ENCODE measurements at places on chromosomes 1 and 21.

GRCh38 chr1:106956721-106957120, 99.8 kb upstream of the PRMT6 start:
- no peak for DNase-seq

DNA sequence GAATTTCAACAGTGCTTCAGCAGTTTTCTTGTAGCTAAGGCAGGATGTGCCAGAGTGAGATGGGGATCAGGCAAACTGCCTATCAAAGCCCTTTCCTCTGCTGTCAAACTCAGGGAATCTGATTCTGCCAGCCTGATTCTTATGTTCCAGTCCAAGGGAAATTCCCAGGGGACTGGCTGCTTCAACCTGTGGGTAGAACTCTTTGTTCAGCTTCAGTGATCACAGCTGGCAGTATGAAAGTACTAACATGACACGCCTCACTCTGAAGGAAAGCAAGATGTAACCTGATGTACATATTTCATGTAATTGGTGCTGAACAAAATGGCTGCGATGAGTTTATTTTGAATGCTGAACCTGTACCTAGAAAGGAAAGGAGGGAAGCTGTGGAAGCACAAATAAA, 40.1 kb upstream of the SLC5A9 start:
- DNase-seq, result no peak

DNA sequence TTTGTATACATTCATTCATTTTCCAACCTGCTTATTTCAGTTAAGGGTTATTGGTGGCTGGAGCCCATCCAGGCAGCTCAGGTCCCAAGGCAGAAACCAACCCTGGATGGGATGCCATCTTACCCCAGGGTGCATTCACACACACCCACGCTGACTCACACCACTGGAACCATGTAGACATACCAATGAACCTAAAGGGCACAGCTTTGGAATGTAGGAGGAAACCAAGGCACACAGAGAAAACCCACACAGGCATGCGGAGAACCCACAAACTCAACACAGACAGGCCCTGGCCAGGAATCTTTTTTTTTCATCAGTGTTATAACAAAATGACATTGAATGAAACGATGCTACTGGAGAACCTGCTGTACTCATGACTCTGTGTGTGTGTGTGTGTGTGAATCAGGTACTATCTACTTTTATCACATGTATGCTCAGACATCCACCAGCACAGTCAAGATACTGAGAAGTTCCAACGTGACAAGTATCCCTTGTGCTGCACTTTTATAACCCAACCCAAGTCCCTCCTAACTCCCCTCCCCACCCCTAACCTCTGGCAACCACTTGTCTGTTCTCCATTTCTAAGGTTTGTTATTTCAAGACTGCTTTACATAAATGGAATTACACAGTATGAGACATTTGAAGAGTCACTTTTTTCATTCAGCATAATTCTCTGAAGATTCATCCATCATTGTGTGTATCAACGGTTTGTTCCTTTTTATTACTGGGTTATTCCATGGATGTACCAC, 286.8 kb upstream of the PLD5 start:
- DNase-seq, result no peak

GRCh38 chr1:179803918-179804317, 60.8 kb downstream of the FAM163A start:
- no peak for DNase-seq

DNA sequence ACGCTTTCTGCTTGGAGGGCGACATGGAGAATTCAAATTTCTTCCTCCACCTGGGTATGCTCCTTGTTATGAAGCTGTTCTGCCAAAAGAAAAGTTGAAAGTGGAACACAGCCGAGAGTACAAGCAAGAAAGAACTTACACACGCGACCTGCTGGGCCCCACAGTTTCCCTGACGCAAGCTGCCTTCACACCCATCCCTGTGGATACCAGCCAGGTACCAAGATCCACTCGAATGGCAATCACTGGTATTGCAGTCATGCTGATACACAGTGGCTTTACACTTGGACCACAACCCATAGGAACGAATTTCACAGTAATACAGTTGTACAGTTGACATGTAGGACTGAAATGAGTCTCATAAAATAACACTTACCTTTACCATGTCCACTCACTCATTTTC, 387.4 kb downstream of the ZP4 start:
- DNase-seq, result no peak

- DNase-seq, result no peak
Measured at GRCh38 chr1:212166644-212167043, 118.6 kb upstream of the PPP2R5A start.

DNA sequence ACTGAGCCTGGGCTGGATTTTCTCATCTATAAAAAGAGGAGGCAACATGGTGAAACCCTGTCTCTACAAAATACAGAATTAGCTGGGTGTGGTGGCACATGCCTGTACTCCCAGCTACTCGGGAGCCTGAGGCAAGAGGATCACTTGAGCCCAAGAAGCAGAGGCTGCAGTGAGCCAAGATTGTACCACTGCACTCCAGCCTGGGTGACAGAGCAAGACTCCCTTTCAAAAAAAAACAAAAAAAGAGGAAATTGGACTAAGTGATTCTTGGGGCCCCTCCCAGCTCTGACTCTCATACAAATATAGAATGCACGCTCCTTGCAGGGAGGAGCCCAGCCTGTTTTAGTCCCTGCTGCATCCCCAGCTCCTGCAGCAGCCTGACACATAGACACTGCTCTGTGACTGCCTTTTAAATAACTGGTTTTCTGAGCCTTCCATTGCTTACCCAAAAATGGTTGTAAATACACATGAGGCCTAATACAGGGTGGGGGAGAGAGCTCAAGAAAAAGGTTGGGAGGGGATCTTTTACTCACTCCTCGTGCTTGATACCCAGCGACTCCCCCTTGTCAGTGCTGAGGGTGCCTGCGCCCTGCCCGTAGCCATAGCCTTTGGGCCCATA, 17.2 kb downstream of the CSRP1 start:
- no peak for DNase-seq

DNA sequence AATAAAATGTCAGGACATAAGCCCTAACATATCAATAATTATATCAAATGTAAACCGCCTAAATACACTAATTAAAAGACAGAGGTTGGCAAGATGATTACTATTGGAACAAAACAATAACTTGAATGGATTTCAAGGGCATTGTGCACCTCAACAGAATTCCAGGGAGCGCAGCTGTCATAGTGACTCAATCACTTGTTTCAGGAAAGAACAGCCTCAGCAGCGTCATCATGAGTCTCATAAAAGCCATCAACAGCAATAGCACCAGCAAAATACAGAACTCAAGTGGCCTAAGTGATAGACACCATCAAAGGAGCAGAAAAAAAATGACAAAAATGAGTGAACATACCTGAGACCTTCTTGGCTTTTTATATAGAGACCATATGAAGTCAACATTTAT, 632.7 kb upstream of the NR5A2 start:
- no peak for DNase-seq

GRCh38 chr21:28592205-28592865, 400.3 kb downstream of the LTN1 start:
- DNase-seq, result no peak

DNA sequence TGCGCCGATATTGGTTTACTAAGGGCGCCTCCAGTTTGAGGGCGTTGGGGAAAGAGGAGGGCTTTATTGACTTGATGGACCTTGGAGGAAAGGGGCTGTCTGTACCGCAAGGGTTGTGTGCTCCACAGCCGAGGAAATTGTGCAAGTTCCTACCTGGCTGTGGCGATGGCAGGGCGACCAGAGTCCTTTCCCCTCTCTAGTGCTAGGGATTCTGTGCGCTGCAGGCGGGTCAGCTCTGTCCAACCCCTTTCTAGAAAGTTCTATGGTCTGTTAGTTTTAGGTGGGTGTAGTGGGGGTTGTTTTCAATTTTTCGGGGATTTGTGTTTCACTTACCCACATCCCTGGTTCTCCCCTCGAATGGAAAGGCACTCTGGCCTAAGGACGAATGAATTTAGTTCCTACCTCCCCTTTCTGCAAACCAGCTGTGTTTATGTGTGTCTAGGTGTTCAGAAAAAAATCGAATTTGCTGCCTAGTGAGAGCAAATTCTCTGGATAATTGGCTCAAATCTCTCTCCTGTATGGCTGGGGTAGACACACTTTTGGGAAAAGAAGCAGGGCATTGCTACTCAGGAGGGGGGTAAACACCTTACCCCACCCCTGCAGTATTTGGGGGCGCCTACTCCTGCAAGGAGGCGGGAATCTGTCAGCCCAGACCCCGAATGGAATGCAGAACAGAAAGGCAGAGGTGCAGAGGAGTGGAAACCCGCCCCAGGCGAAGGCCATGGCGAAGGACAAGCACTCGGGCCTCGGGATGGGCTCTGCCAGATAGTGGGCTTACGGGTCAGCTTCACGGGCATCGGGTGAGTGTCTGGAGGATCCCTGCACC, 2.0 kb downstream of the DMBX1 start:
- DNase-seq, result no peak

DNA sequence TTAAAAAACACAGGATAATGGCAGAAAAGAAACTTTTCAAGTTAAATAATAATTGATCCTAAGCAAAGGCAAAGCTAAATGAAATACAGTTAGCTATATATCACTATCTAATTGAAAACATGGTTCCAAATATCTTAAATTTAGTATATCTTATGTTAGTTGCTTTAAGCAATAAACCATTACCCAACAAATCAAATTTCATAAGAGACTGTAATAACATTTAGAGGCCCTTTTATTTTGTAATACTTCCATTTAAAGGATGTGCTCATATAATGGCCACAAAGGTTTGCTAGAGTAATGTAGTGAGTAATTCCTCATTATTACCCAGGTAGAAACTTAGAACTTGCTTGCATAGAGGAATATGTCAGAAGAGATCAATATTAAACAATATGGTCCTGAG, 32.3 kb downstream of the RPL5 start:
- no peak for DNase-seq

DNA sequence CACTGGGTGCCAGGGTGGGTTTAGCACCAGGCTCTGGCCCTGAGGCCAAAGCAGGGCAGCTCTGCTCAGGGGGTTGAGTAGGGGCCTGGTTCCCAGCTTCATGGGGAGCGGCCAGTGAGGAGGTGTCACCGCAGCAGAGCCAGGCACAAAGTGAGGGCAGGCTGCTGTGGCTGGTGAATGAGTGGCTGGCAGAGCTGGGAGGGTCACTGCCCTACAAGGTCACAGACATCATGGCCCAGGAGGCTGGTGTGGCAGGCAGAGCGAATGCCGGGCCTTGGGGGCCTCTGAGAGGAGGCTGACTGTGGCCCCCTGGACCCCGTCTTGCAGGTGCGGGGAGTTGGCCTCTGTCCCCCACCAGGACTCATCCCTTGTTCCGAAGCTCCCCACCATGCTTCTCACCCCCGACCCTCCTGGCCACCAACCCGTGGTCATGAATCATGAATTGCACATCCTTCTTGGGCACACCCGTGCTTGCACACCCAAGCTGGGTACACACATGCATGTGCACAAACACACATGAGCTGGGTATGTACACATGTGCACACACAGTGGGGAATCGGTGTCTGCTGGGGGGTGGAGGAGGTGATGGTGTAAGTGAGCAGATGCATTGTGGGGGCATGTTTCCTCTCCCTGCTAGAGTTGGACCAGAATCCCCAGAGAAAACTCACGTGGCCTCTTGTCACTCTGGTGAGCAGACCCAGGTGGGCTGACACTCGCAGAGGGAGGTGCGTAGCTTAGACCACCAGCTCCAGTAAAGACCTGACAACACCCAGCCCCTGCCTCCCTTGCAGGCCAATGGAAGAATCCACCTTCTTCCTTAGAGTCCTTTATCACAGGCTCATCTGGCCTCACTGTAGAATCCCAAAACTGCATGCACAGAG, 4.8 kb upstream of the GNB1 start:
- no peak for DNase-seq

- DNase-seq, result no peak
Measured at GRCh38 chr1:229136822-229137221, 134.1 kb upstream of the RAB4A start.

DNA sequence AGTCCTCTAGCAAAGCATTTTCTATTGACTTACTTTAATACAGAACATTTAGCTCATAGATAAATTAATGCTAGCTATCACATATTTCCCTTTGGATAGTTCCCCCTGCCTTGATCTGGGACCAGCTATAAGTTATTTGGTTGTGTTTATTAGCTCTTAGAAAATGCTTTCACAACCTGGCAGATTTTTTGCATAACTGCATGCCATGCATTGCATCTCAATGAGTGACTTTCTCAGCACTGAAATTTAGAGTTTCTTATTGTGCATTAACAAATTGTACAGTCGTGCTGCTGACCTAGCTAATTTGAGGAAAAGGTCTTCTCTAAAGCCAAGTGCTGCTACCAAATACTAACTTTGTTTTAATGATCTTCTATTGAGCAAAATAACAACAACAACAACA, 164.8 kb downstream of the PLPPR5 start:
- DNase-seq, result no peak

DNA sequence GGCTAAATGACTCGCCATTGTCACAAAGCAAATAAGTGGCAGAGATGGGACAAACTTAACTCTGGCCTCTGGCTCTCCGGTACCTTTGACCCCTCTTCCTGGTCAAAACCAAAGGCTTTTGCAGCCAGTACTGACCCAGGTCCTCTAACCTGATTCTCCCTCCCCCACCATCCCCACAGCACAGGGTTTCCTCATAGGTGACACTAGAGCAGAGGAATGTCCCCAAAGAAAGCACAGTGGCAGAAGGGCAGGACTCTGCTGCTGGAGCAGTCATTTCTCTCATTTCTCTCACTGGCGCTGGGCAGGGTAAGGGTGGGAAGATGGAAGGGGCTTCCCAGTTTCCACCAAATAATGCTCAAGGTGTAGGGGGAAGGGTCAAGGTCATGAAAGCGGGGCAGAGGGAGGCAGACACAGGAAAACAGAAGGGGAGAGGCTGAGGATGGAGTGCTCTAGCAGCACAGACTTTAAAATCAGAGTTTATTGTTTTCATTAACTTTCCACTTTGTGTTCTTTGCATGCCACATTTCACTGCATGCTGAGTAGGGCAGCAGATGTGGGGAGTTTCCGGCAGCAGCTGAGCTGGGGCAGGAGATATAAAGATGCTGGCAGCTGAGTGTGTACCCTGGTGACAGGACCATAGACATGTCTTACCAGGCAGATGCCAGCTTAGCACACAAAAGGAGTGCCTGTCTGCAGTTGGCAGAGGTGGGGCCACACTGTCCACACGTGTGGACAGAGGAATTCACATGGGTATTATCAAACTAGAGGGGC, 80.5 kb downstream of the FAM78B start:
- DNase-seq, result no peak

- DNase-seq, result no peak
Measured at GRCh38 chr1:92653605-92654381, 131.1 kb downstream of the EVI5 start.

- DNase-seq, result no peak
Measured at GRCh38 chr1:108010581-108010980, 45.6 kb upstream of the VAV3 start.

- no peak for DNase-seq
Measured at GRCh38 chr1:15504436-15504835, 19.6 kb downstream of the CASP9 start.

DNA sequence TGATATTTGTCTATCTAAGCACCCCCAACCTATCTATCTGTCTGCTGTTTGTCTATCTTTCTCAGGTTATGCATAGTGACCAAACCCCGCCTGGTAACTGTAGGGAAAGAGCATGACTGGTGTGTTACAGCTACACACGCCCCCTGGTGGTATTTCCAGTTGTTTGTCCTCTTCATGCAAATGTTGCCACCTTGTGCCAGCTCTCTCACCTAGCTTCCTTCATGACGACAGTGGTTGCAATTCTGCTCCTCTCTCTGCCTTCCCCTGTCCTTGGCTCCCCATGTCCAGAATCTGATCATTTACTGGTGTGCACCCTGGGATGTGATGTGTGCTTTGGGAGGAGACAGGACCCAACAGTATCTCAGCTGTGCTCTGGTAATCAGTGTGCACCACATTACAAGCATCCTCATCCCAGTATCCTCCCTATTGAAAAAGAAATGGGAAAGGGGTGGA, 8.1 kb upstream of the INKA2 start:
- no peak for DNase-seq

Measured in stimulated activated CD8-positive, alpha-beta memory T cell treated with anti-CD3 and anti-CD28 coated beads, Interleukin-7, amount 100 ng/mL, for 1 hour (primary cell).